ENCODE measurements at places on chromosomes 11 and 22.

DNA sequence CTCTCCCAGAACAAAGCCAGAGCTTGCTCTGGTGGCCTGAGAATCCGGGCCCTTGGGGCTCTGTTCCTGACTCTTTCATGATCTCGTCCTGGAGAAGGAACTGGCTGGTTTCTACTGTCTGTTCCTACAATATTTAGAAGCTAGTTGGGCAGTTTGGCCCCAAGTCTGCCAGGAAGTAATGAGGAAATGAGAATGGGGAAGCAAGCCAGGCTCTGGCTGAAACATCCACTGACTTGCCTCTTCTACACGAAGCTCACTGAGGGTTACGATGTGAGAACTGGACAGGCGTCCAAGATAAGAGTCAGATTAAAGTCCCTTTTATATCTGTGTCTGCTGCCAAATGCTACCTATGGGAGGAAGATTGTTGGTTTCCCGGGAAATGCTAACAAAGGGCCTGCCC, 110.0 kb upstream of the KIRREL3 start:
- peak; percentile 40 for DNase-seq

DNA sequence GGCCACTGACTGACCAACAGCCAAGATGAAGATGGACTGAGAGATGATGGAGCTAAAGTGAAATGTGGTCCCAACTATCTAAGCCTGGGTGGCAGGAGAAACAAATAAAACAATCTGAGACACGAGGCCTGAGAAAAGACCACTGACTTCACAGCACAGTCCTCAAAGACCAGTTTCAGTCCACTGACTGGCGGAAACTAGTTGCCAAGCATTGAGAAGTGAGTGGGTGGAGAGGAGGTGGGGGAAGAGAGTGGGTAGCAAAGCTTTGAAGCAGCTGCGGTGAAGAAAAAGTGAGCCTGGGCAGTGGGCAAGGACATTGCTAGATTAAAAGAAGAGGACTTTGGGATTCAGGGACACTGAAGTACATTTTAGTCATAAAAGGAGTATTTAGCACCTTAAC, 1.9 kb downstream of the MS4A1 start:
- no peak for DNase-seq

DNA sequence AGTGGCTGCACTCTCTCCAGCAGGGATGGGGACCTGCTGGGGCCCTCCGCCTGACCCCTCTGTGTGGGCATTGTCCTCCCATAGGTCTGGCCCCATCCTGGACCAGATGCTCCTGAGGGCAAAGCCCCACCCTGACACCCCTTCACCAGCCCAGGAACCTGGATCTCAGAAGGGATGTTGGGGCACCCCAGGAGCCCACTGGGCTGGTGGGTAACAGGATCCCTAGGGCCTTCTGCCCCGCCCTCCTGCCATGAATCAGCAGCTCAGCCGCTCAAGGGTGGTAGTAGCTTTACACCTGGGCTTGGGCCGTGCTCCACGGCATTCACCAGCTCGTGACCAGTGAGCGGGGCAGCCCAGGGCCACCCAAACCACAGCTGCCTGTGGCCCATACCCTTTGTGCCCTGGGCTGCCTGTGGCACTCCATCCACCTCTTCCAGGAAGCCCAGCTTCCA, 1.0 kb upstream of the MAPK12 start:
- no peak for DNase-seq

DNA sequence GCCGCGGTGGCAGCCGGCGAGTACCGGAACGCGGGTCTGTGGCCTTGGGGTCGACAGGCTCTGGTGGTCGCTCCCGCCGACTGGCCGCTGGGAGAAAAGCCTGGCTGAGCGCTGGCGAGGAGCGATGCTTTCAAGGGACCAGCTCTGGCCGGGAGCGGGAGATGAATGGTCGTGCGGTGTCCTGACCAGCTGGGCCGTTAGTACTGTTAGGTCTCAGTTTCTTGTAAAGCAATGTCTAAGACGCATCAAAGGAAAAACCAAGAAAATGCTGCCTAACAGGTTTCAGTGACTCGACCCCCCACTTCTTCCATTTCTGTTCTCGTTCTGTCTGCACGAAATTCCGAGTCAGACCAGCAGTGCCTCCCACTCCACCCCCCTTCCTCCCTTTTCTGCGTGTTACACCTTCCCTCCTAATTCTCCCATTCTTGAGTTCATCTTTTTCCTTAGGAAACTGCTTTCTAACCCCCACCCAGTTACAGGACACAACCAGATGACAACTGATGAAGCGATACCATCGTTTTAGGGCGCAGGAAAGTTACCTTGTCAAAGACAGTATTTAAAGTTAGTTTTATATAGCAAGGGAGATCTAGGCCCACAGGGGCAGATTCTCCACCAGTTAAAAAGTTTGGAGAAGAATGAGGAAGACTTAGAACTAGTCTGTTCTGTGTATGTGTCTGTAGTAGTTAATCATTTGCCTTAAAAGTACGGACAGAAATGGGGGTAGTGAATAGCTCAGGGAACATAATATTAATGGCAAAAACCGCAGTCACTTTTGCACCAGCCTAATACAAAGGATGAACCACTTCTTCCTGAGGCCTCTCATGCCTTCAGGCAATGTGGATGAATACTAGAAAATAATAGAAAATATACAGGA, 1.0 kb downstream of the CUL5 start:
- peak; percentile 60 for DNase-seq

DNA sequence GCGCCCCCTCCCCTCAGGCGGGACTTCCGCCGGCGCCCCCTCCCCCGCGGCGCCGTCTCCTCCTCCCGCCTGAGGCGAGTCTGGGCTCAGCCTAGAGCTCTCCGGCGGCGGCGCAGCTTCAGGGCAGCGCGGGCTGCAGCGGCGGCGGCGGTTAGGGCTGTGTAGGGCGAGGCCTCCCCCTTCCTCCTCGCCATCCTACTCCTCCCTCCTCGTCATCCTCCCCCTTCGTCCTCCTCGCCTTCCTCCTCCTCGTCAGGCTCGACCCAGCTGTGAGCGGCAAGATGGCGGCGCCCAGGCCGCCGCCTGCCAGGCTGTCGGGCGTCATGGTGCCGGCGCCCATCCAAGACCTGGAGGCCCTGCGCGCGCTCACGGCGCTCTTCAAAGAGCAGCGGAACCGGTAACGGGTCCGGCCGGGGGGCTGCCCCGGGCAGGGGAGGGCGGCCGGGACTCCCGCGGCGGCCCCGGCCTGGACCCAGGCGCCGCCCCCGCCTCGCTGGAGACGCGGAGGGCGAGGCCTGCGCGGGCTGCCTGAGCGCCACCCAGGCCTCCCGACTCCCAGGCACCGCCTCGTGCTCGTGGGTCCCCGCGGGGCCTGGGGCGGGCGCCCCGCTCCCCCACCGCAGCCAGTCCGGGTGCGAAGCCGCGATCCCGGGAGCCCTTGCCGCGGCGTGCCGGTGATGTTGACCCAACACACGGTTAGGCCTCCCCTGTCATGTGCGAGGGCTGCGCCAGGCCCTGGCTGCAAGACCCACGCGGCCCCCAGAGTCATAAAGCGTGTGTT, at the start of gene ATXN10:
Gene ATXN10, plus strand, starts transcription at position 52 of the 781 bp plus-strand sequence. Its CDS starts 230 bp downstream, at position 282.
- DNase-seq = peak; percentile 87
